ENCODE measurements at places on chromosomes 12 and 14.

GRCh38 chr12:56160193-56160763 lies 2.1 kb downstream of the MYL6 start:
- no peak for DNase-seq

GRCh38 chr12:92085736-92086040 lies 60.0 kb downstream of the BTG1 start:
- no peak for DNase-seq

DNA sequence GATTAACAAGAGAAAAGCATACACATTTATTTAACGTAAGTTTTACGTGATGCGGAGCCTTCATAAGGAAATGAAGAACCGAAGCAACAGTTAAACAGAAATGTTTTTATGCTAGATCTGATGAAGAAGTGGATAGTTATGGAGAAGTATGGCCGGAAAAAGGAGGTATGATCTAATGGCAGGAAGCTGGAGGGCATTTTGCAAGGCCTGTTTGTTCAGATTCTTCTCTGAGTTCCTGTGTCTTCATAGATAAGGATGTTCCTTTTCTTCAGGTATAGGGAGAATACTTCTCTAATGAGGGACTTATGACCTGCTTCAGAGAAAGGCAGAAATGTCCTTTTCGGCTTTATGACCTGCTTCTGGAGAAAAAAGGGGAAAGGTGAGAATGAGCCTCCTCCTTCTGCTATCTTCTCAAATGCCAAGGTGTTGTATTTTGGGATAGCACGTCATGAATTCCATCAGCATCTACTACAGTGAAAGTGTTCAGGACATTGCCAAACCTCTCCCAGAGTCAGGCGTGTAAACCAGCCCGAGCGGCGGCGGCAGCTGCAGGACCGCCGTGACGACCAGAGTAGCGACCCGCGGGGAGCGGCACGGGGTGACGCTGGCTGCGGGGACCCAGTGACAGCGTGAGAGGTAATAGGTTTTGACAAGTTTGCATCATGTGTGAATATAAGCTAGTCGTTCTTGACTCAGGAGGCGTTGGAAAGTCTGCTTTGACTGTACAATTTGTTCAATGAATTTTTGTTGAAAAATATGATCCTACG lies 33.7 kb upstream of the SGPP1 start:
- no peak for DNase-seq

GRCh38 chr14:54343272-54344121 lies 53.3 kb upstream of the CDKN3 start:
- DNase-seq = peak; percentile 32

DNA sequence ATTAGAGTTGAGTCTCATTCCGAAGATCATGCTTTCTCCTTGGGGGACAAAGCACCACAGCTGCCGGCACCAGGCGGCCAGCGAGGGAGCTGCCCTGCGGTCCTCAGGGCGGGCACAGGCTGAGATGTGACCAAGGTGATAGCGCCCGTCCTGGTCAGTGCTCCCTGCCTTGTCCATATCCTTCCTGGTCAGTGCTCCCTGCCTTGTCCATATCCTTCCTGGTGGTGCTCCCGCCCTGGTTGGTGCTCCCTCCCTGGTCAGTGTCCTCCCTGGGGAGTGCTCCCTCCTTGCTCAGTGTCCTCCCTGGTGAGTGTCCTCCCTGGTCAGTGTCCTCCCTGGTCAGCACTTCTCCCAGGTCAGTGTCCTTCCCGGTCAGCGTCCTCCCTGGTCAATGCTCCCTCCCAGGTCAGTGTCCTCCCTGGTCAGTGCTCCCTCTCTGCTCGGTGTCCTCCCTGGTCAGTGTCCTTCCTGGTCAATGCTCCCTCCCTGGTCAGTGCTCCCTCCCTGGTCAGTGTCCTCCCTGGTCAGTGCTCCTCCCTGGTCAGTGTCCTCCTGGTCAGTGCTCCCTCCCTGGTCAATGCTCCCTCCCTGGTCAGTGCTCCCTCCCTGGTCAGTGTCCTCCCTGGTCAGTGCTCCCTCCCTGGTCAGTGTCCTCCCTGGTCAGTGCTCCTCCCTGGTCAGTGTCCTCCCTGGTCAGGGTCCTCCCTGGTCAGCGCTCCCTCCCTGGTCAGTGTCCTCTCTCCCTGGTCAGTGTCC lies 92.2 kb downstream of the ADGRD1 start:
- no peak for DNase-seq

Measured in NCI-H526 (cell line).